ENCODE measurements at places on chromosomes 2 and 18. TPM values are rescaled to one million over a fixed set of nuclear protein-coding genes. Genes with fewer than 3 reads are reported as not detected.

The DHRS9 gene
- not detected for total RNA-seq

The SCYGR4 gene
- total RNA-seq: not detected

The PARD6G gene
- not detected for total RNA-seq

The SERPINB3 gene
- not detected for total RNA-seq

The C2orf80 gene
- total RNA-seq: not detected

The UGT1A8 gene
- total RNA-seq: not detected

The TFPI gene
- not detected for total RNA-seq

Data from OCI-LY7 (cell line).